NCI-H460 (cell line): ENCODE measurements at places on chromosomes 16 and 17.

DNA sequence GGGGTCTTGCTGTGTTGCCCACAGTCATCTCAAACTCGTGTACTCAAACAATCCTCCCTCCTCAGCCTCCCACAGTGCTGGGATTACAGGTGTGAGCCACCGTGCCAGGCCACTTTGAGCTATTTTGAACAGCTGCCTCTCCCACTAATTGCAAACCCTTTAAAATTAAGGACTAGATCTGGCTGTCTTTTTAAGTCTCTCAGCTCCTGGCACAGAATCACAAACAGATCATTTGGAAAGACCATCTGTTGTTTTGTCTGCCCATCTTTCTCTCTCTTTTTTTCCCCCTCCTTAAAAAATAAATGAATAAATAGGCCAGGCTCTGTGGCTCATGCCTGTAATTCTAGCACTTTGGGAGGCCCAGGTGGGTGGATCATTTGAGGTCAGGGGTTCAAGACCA lies 10.9 kb upstream of the STAT3 start:
- DNase-seq: no peak

GRCh38 chr17:14514973-14515372 lies 214.1 kb downstream of the HS3ST3B1 start:
- no peak for DNase-seq

GRCh38 chr17:31392002-31392855 lies 754 bp downstream of the RAB11FIP4 start:
- no peak for DNase-seq

DNA sequence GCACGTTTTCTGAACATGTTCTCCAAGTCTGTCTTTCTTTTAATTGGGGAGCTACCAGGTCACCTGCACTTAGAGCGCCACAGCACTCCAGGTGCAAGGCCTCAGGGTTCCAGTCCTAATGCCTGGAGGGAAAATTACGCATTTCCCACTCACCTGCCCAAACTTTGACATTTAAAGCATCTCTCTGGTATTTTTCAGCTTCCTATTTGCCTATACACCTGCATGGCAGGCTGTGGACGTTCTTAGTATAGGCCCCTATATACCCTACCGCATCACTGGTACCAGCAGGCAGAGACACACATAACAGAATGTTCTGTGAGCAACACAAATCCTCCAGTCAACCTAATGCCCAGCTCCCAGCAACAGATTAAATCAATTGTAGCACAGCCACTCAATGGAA lies 213.3 kb downstream of the MRTFB start:
- no peak for DNase-seq

DNA sequence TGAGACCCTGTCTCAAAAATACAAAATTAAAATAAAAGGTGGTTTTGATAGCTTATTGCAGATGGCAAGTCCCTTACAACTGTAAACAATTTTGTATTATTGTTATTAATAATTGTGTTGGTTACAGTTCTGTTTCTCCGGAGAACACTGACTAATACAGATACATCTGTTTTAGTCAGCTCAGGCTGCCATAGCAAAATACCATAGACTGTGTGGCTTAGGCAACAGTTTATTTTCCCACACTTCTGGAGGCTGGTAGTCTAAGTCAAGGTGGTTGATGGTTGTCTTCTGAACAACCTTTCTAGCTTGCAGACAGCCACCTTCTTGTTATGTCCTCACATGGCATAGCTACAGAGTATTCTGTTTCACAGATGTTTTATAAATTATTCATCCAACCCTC lies 14.2 kb upstream of the IL21R start:
- no peak for DNase-seq
